ENCODE measurements at places on chromosomes 5 and 9.
A peak's percentile ranks its signal among the peaks of the same experiment; 100 is the strongest.

DNA sequence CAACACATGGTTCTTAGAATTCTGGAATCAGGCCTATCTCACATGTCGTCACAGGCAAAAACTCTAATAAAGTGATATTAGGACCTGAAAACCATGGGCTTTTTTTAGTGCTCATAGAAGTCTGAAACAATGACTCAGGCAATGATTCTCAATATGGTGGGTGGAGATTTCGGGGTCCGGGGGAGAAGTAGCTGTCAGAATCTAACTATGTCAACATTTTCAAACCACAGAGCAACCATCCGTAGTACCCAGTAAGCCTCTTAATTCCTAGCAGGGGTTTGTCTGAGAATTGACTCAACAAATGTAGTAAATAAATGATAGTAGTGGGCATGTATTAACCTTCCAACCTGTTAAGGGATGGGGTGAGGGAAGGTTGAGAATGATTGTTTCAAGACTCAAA is 2.6 kb downstream of the AMACR start:
- DNase-seq = no peak

DNA sequence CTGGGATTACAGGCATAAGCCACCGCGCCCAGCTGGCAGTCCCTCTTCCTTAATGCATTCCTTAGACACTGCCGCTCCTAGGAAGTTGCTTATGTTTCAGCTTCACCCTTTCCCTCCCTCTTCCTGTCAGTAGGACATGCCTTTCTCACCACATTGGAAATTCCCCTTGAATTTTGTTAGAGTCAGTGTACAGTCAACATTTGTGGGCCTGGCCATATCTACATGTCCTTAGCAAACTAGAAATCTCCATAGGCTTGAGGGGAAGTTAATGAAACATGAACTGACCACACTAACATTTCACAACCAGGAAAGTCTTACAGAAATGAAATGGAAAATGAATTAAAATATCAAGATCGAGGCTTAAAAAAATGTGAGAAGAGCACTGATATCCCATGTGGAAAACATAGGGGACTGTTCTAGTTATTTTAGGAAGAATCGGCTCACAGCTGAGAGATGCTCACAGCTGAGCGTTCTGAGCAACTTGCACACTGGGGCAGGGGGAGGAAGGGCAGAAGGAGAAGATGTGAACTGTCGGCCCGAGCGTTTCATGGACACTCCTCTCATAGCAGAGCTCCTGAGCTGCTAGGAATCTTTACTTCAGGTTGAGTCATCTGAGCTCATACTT is 21.1 kb upstream of the LVRN start:
- no peak for DNase-seq

DNA sequence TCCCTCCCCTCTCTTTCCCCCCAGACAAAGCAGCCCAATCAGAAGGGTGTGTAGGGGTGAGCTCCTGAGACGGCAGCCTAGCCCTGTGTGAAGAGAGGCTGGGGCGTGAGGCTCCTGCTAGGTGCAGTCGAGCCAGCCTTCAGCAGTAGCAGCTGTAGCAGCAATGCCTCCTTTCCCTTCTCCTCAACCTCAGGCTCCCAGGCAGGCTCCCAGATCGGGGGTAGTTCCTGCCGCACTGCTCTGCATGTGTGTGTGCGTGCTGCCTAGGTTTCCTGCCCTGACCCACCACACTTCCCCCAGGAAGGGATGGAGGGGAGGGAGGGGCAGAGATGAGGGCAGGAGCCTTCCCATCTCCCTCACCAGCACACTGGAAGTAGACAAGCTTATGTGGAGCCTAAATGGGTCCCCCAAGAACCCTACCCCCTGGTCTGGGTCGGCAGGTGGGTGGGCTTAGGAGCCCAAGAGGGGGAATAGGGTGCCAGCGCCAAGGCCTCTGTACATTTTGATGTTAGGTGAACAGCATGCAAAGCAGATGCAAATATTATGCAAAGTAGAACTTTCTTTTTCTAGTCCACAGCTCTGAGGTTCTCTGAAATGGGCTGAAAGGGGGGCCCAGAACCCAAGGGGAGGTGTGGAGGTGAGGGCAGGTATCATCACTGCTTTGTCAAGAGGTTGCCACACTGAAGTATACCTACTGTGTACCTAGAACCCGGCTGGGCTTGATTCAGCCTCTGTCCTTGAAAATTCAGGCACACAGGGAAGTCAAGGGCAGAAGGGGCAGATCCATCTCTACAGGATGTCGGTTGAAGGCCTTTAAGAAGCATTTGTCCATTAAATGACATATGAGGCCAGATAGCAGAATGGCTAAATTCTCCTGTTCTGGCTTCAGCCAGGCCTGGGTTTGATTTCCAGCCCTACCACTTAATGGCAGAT is 57.8 kb downstream of the CXXC5 start:
- DNase-seq = no peak

DNA sequence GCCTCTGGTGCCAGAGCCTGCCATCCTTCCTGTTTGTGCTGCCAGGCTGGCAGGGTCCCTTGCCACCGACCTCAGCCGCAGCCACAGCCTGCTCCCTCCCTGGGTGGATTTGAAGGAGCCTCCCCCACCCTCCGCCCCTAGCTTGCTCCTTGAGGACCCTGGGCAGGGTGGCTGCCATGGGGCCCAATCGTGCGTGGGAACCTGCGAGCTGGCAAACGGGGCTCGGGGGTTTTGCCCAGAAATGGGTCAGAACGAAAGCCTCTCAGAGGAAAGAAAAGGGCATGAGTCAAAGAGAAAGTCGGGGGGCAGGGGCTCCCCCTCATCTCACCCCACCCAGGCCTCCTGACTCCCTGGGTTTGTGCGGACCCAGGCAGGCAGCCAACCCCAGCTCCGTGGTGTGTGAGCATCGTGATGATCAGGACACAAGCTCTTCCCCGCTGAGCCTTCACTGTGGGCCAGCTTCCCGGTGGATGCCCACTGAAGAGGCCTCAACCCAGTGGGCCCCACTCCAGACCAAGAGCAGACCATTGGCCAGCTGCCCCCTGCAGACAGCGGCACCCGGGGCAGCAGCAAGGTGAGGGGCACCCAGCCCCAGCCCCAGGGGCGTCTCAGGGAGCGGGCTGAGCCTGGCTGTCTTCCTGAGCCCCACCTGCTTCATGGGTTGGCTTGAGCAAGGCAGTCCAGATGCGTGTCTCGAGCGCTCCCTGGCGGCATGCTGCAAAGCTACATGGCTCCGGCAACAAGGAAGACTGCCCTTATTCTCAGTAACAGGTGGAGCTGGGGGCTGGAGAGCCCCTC is 3.0 kb upstream of the FUT7 start:
- DNase-seq = peak; percentile 79
